ENCODE measurements at places on chromosomes 16 and 17.

GRCh38 chr16:52963212-52963854, 89.4 kb downstream of the CHD9NB start:
- no peak for DNase-seq

- DNase-seq: no peak
Measured at GRCh38 chr17:50527155-50527762, 5.3 kb upstream of the EPN3 start.

DNA sequence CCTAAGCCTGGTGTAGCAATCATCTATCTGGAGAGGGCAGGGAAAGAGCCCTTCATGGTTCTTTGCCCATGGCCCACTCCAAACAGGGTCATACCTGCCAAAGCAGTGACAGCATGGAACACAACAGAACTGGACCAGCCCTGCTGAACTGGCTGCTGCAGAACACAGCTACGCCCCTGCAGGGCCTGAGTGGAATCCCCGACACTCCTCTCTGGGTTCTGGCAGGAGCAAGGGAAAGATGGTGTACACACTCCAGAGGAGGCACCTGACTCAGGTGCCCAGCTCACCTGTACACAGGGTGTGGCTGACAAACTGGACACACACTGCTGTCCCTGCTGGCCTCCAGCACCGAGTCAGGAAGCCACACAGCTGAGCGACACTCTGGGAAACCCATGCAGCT, 19.8 kb downstream of the MIEF2 start:
- no peak for DNase-seq

DNA sequence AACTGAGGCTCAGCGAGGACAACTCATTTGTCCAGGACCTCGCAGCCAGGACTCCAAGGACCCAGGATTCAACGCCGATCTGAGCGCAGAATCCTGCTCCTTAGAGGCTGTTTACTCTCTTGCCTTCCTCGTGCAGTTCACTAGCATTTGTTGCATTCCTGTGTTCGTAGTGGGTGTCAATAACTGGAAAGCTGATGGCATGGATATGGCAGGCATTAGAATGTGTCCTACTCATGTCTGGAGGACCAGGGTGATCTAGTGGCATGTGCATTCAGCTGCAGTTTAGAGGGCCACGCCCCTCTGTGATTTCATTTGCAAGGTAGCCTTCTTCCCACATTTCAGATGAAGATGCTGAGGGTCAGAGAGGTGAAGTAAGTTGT, 510 bp downstream of the CRISPLD2 start:
- no peak for DNase-seq

- peak; percentile 12 for DNase-seq
Measured at GRCh38 chr17:7177954-7178477, 1.2 kb downstream of the ASGR1 start.

DNA sequence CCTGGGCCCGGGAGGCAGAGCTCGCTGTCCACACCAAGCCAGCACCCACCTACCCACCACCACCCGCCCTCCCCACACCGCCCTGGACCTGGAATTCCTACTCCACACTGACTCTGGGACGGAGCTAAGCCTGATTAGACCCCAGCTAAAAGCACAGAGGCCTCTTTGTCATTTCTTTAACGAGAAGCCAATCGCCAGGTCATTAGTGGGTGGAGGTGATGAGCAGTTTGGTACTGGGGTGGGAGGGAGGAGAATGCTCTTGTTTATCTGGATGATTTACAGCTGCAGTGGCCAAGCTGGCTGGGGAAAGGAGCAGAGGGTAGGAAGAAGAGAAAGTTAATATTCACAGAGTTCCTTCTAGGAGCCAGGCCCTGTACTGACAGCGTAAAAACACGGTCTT, 6.0 kb upstream of the BHLHA9 start:
- DNase-seq: no peak

GRCh38 chr16:75000481-75001081, 1.8 kb downstream of the ZNRF1 start:
- DNase-seq: no peak

GRCh38 chr17:15485045-15485444, 17.6 kb upstream of the CDRT4 start:
- DNase-seq: no peak

DNA sequence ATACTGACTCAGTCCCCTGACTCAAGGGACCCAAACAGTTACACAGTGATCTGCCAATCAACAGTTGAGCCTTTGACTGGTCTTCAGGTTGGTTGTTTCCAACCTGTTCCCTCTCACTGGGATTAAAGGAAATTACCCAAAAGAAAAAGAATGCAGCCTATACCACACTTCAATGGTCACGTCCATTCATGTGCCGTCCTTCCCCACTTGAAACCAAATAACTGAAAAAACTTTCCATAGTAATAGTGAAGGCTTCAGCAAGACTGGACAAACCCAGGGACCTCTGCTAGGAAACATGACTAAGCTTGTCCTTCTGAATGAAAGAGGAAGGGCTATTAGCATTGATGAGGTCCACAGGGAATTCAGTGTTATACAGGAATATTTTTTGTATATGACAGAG, 30.6 kb downstream of the MRPS23 start:
- DNase-seq: no peak

All from T1000 (cell line).